Activated CD4-positive, alpha-beta T cell treated with anti-CD3 and anti-CD28 coated beads for 1 hour (primary cell): ENCODE measurements at places on chromosomes 12 and 14.

GRCh38 chr14:106209755-106210154, 683.4 kb downstream of the TMEM121 start:
- DNase-seq = peak; percentile 35

DNA sequence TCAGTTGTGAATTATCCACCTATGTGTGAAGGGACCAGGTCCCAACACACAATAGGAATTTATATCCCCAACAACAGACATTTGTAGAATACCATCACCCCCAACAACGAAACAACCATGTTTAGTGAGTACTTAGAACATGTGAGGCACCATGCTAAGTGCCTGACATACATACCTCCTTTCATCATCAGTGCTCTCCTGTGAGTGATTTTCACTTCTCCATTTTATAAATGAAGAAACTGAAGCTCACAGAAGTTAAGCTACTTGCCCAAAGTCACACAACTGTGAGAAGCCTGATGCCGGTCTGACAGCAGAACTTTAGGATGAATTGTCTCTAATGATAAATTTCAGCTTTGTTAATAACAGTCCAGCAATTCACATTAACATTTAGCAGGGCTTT, 35.4 kb downstream of the SPTB start:
- no peak for DNase-seq

GRCh38 chr12:89941436-89941835, 232.8 kb upstream of the ATP2B1 start:
- no peak for DNase-seq

- no peak for DNase-seq
These were observed 116.8 kb upstream of the PRICKLE1 start for GRCh38 chr12:42706321-42706720.

- no peak for DNase-seq
These were observed 198.2 kb downstream of the BTG1 start for GRCh38 chr12:91947459-91947858.

DNA sequence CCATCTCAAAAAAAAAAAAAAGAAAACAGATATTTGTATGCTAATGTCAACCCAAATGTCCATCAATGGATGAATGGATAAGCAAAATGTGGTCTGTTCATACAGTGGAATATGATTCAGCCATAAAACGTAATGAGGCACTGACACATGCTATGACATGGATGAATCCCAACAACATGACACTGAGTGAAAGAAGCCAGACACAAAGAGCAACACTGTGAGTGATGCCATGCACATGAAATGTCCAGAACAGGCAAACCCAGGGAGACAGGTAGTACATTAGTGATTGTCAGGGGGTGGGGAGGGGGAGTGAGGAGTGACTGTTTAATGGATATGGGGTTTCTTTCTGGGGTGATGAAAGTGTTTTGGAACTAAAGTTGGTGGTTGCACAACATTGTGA, 50.2 kb downstream of the ARL6IP4 start:
- DNase-seq = no peak

- no peak for DNase-seq
These were observed 46.3 kb upstream of the PTGDR start for GRCh38 chr14:52220924-52221811.
